ENCODE measurements at places on chromosomes 1 and 21.
A peak's percentile ranks its signal among the peaks of the same experiment; 100 is the strongest.

- DNase-seq: no peak
Observed at GRCh38 chr1:6603238-6603914, 707 bp upstream of the KLHL21 start.

DNA sequence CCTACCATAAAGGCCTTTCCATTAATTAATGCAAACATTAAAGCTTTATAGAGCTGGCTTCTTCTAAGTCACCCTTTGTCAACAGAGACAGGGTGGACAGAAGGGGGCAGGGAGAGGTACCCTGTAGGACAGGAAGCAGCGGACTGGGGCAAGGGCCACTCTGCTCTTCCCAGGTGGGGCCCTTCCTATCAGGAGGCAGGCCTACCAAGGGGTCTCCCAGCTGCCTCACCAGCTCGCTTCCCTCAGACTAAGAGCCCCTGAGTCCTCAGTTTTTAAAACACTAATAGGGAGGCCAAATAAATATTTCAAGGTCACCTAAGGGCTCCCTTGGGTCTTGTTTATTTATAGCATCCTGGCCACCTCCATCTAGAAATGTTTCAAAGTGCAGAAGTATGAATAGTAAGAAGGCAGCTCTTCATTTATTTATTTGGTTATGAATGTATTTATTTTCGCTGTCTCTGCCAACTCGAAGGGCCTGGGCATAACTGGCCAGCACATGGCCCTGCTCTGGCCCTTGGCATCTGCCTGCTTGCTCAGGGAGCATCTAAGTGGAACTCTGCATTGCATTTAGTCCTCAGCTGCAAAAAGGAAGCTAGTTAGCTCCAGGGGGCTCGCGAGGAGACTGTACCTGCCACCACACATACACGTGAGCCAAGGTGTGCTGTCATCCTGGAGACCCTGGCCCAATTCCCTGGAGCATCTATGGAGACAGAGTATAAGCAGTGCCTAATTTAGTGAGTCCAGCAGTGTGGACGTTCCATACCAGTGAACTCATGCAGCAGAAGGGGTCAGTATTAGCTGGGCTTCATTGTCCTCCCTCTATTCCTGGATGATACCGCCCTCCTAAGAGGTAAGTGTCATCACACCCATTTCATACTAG lies 395.1 kb upstream of the VAMP3 start:
- DNase-seq: no peak

GRCh38 chr1:25616987-25617624 lies 515 bp downstream of the MAN1C1 start:
- DNase-seq: no peak

DNA sequence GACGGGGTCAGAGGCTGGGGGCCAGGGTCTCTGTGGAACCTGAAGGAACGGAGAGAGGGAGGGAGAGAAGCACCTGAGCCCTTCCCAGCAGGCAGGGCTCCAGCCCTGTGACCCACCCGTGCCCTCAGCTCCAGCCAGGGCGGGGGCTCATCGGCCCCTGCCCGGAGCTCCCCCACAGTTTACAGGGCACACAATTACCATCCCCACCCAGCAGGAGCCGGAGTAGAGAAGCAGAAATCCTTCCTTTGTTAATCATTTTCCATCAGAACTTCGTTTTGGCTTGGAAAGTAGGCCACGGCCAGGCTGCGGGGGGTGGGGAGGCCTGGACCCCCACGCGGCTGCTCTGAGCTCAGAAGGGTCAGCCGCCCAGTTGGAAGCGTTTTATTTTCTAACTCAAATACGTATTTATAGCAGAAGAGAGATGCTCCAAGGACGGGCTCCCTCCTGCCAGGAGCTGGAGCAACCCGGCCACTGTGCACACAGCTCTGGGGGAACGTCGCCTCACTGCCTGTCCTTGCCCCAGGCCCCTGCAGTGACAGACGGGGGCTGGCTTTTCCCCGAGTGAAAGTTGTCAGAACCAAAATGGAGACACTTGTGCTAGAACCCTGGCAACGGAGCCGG lies 42.7 kb upstream of the ADARB1 start:
- DNase-seq: no peak

- DNase-seq: no peak
Observed at GRCh38 chr1:226964068-226964425, 24.0 kb downstream of the COQ8A start.

- DNase-seq: peak; percentile 24
Observed at GRCh38 chr1:225881081-225881958, 860 bp downstream of the TMEM63A start.
